A549 (cell line): ENCODE measurements at places on chromosomes 5 and 9.
A peak's percentile ranks its signal among the peaks of the same experiment; 100 is the strongest.

GRCh38 chr9:129385211-129385934 lies 207.3 kb upstream of the IER5L start:
- DNase-seq = no peak

DNA sequence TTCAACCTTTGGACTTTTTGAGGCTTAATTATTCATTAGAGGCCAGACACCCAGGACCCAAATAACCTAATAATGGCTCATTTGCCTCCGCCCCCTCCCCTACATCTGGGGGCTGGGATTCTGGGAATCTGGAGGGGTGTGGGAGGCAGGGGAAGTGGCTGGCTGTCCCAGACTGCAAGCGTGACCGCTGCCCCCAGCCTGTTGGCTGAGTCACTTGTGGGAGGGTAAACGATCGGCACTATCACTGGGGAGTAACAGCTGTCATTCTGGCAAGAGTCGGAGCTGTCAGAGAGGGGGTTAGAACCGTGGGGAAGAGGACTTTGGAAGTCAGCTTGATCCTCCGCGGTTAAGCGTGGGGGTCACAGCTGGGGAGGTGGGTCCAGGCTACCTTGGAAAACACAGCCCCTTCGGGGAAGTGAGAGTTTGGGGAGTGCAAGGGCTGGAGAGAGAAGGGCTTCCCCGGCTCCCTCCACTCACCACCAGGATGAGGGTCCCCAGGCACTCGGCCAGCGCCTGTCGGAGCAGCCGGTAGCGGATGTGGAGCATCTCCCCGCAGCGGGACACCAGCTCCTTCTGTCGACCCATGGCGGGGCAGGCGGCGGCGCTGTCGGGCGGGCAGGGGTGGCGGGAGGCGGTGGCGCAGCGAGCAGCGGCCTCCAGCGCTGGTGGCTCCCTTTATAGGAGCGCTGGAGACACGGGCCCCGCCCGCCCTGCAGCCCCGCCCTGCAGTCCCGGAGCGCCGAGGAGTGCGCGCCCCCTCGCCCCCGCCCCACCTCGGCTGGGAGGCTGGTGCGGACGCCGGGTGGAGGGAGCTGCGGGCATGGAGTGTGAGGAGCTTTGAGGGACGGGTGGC lies at the start of gene AQP3:
Gene AQP3 (minus strand): TSS at position 648 of the 853 bp plus-strand sequence. CDS start 63 bp downstream, at position 585.
- DNase-seq = peak; percentile 63

- no peak for DNase-seq
Measured at GRCh38 chr9:8384091-8384490, 584.5 kb upstream of the DMAC1 start.

DNA sequence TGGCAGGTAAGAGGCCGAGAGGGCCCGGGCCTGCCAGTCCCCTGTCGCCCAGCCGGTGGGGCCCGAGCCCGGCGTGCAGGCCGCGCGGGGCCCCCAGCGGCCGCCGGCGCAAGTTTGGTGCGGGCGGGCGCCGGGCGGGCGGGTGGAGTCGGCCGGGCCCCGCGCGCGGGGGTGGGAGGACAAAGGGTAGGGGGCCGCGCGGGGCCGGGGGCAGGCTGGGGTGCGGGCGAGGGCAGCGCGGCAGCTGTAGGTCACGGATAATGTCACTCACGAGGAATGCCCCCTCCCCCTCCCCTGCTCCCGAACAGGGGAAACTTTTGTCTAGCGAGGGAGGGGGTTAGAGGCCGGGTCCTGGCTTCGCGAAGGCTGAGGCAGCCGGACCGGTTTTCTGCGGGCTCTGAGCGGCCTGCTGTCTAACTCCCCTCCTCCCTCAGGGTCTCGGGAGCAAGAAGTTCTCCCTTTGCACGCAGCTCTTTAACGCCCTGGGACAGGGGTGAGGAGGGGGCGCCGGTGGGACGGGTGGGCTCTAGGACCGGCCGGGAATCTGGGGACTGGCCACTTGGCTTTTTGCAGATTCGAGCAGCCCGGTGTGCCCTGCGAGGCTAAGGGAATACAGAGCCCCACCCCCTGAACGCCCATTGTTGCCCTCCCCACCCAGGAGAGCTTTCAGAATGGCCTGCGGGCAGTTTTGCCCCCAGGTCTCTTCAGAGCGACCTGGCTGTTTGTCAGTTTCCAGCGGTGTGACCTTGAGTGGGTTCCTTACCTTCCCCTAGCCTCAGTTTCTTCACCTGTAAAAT lies 21.3 kb upstream of the NDST1 start:
- DNase-seq = peak; percentile 64

- no peak for DNase-seq
Measured at GRCh38 chr9:87255431-87256155, 242.1 kb upstream of the DAPK1 start.

- no peak for DNase-seq
Measured at GRCh38 chr5:73186976-73187375, 14.0 kb downstream of the TMEM174 start.

GRCh38 chr5:140672455-140673186 lies 755 bp downstream of the DND1 start:
- DNase-seq = no peak

GRCh38 chr5:90968319-90968718 lies 409.7 kb downstream of the ADGRV1 start:
- DNase-seq = no peak

DNA sequence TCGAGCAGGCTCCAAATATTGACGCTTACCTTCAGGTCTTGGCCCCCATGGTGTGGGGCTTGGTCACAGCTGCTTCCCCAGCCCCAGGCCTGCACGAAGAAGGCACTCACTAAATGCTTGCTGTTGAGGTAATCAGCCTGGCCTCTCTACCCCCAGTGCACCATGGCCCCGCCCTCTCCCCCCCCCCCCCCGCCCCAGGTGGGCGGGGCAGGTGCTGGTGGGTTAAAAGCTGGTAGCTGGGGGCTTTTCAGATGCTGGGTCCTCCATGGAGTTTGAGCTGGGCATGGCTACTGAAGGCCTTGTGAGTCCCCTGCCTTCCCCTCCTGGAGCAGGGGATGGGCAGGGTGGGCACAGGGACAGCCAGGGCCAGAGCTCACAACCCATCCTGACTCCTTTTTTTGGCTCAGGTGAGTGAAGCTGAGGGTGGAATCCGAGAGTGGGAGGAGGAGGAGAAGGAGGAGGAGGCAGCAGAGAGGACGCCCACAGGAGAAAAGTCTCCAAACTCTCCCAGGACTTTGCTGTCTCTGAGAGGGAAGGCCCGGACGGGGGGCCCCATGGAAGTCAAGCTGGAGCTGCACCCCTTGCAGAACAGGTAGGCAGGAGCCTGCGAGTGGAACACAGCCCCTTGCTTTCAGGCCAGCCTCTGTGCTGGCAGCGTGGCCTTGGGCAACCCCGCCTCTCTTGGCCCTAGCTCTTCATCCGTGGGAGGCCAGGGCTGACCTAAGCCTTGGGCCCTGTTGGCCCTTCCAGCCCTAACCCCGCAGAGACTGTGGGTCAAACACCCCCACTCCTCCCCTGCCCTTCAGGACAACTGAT lies 4.4 kb upstream of the TSPAN17 start:
- DNase-seq = no peak

GRCh38 chr9:137253717-137254623 lies 1.2 kb upstream of the NELFB start:
- no peak for DNase-seq

DNA sequence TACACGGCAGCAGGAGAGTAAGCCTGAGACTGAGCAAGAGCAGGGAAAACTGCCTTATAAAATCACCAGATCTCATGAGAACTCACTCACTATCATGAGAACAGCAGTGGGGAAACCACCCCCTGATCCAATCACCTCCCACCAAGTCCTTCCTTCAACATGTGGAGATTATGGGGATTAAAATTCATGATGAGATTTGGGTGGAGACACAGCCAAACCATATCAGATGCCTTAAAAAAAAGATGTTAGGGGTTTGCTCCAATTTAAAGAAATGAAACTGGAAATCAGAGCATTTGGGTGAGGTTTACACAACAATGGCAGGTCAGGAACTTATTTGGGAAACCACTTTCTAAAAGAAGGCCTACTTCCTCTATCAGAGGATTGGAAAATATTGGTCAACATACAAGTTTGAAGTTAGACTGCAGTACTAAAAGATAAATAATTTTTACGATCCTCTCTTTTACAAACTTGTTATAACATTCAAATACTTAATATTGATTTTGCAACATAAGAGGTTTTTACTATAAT lies 105.1 kb downstream of the FBN2 start:
- no peak for DNase-seq

- DNase-seq = no peak
Measured at GRCh38 chr5:81145329-81145935, 87.7 kb upstream of the CKMT2 start.

GRCh38 chr9:108803428-108804065 lies 52.2 kb downstream of the ACTL7B start:
- DNase-seq = no peak

DNA sequence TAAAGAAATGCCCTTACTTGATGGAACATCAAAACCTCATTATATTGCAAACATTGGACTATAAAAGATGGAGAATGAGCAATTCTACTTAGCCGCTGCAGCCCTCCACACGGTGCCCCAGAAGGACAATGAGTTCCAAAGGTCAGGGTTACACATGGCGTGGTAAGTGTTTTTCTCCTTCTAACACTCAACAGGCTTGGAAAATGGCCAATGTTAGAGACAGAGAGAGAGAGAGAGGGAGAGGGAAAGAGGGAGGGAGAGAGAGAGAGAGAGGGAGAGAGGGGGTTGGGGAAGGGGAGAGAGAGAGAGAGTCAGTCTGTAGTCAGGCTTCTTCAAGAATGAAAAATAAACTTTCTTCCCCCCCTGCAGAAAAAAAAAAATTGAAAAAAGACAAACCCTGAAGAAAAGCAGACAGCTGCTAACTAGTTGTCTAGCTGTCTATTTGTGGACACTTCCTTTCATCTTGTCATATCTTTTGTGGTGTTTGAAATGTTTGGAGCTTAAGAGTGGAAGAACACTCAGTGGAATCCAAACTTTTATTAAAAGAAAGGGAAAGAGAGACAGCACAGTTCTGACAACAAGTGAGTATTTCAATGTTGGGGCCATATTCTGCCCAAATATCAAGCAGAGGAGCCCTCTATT lies 324.8 kb downstream of the TMEM38B start:
- DNase-seq = no peak

DNA sequence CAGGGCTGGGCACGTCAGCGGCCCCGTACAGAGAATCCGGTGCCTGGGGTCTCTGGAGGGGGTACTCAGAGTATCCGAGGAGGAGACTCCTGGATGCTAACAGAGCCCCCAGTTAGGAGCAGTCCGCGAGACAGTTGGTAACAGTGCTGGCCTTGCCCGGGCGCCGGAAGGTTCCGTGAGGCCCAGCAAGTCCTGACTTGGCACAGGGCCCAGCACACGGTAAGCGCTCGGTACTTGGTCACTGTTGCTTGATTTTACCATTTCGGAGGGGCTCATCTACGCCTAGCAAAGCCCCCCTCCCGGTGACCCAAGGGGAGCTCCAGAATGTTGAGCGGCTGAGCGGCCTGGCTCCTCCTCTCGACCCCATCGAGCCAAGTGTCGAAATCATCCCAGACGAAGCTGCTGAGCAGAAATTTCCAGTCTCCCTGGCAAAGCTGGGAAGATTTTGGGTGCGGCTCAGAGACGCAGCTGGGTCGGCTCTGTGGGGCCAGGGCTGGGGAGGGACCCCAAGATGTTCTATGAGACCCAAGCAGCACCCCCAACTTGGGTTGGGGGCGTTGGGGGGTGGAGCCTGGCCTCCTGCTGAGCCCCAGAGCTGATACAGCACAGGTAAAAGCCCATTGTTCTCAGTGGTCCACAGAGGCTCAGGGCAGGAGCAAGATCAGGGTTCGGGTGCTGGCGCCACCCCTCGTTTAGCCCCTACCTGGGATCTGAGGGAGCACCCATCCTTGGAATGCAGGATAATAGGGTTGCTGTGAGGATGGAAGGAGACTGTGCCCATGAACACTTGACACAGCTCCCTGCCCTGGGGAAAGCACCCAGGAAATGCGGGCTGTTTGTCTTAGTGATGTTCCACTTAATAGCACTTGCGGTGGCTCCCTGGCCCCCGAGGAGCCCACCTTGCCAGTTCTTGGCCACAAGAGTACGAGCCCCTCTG lies 137.2 kb downstream of the C9orf50 start:
- DNase-seq = peak; percentile 79

- DNase-seq = no peak
Measured at GRCh38 chr5:131299465-131299864, 35.6 kb downstream of the CDC42SE2 start.

- DNase-seq = peak; percentile 95
Measured at GRCh38 chr9:136551401-136552116, 5.7 kb upstream of the NOTCH1 start.

- DNase-seq = no peak
Measured at GRCh38 chr9:29564564-29564963, 1991.3 kb upstream of the C9orf72 start.

GRCh38 chr5:125129151-125129806 lies 382.8 kb upstream of the ZNF608 start:
- no peak for DNase-seq

DNA sequence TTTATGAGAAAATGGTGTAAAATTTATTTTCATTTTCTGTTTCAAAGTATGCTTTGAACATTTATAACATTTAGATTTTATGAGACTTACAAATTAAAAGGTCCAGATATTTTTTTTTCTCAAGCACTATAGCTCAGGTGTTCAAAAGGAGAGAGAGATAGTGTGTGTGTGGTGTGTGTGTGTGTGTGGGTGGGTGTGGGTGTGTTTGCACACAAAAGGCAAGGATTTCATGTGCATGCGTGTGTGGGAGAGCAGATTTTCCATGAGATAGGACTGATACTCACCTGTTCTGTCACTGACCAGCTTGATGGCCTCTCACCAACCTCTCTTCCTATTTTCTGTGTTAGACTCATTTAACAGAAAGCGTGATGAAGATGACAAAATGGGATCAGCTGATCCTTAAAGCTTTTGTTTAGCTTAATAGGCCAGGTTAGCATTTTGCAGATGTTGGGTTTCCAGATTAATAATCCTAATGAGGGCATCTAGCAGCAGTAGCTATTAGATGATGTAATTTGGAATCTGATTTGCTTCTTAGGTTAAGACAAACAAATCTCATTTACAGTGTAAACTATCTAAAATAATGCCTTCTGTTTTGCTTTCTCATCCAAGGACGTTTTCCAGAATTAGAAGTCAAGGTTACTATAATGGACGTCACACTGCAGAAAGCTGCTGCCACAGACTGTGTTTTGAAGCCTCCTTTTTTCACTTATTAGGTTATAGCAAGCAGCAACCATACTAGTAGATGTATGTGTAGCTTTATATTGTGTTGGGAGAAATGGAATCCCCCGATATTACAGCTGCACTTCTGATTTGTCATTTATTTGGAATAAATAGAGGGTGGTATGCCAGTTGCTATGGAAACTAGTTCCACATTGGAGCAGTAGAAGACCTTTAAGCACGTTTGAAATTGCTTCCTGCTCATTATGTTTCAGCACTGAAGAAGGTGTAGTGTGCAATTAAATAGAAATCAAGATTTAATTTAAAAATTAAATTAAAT lies 355.6 kb downstream of the TAF11L14 start:
- no peak for DNase-seq

DNA sequence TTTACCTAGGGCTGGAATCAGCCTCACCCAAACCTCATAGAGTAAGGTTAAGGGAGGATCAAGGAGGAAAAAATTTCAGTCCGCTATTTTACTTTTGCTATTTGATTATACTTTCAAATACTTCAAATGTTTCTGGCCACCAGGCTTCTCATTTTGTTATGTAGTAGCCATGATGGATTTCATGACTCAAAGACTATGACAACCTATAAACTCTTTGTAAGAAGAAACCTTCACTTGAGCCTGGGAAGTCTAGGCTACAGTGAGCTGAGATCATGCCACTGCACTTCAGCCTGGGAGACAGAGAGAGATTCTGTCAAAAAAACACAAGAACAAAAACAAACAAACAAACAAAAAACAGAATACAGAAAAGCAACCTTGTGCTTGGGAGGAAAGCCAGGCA lies 293.6 kb upstream of the TNC start:
- DNase-seq = no peak
